ENCODE measurements at places on chromosomes 2 and 18. TPM values are rescaled to one million over a fixed set of nuclear protein-coding genes. Genes with fewer than 3 reads are reported as not detected.

DNA sequence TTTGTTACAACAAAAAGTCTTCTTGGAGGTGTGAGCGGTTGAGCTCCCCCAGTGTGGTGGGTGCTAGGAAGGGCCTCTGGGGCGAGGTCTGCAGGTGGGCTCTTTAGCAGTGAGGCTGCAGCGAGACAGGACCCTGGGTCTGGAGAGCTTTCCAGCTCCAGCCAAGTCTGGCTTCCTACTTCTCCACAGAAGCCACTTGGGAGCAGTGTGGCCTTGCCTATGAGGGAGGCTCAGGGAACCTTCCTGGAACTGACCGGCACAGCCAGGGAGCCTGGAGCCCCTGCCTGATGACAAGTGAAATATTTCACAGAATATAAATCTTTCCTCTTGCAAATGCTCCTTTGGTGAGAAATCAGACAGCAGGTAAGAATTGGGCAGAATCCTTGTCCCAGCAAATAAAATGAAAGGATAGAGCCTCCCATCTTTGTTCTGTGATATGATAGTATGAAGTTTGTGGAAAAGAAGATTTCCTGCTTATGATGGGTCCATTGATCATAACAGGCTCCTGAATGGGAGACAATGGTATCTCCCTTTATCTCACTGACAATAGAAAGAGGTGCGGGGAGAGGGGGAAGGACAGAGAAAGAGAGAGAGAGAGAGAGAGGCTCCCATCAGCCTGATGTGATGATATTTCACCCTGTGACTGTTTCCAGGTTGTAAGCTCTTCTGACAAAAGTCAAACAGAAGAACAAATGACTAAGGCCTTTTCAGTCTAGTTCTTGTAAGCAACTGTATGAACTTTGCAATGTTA lies 289.8 kb upstream of the SPRED2 start:
- H3K27ac ChIP-seq = no peak overlapping the region
- no peaks in the 10 kb centered on the region for H3K27me3 ChIP-seq
- no peak overlapping the region for H3K4me3 ChIP-seq
- H3K36me3 ChIP-seq = no peaks in the 10 kb centered on the region

- no peaks in the 10 kb centered on the region for H3K27me3 ChIP-seq
- H3K4me1 ChIP-seq = no peaks in the 10 kb centered on the region
- H3K27ac ChIP-seq = no peak overlapping the region
- H3K36me3 ChIP-seq = no peaks in the 10 kb centered on the region
Observed at GRCh38 chr2:139622691-139623090, 842.5 kb upstream of the NXPH2 start.

DNA sequence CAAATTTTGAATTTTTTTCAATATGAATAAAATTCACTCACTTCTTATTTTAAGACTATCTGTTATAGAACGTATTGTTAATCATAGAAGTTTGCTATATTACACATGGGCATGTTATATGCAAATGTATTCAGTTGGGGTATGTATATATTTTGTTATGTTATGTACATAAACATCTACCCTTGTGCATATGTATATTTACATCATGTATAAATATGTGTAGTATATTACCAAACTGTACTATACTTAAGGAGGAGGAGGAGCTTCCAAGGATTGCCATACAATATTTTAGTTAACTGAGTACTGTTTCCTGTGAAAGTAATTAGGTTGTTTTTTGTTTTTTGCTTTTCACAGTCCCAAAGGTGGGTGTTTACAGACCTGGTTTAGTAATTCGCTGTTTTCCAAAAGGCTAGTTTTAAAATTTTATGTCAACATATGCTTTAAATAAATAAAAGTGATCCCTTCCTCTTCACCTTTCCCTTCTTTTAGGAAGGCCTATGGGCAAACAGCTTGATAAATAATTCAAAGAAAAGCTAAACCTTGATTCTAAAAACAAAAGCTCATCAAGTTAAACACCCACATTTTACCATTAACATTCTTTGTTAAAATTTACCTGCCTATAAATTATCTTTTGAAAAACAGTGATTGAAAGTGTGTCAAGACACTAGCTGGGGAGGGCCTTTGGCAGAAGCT lies 12.9 kb upstream of the POU3F3 start:
- H3K36me3 ChIP-seq = peaks cover 1% of the 10 kb centered on the region
- DNase-seq = no peak
- no peak overlapping the region for H3K4me3 ChIP-seq
- peaks cover 7% of the 10 kb centered on the region for H3K4me1 ChIP-seq

- no peak for DNase-seq
- H3K4me1 ChIP-seq = peaks cover 2% of the 10 kb centered on the region
- H3K27ac ChIP-seq = no peak overlapping the region
- H3K36me3 ChIP-seq = no peaks in the 10 kb centered on the region
- peaks cover 14% of the 10 kb centered on the region for H3K27me3 ChIP-seq
Observed at GRCh38 chr18:377088-377487, 109.2 kb upstream of the THOC1 start.

Gene C2orf80
- not detected for total RNA-seq
